ENCODE measurements at places on chromosomes 3 and 15. TPM values are rescaled to one million over a fixed set of nuclear protein-coding genes. Genes with fewer than 3 reads are reported as not detected.

DNA sequence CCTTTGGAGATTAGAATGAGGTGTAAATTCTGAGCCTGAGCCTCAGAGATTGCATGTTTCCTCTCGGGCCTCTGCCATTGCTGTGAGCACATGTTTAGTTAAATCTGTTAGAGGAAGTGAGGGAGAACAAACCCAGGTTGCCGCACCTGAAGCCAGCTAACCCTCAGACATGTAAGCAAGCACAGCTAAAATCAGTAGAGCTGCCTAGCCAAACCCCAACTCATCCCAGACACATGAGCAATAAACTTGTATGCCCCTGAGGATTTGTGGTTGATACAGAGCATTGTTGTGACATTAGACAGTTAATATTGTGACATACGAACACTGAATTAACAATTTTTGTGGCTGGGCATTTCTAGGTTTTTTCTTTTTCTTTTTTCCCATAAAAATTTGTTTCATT lies 41.9 kb downstream of the NMD3 start:
- no peaks in the 10 kb centered on the region for H3K4me1 ChIP-seq
- no peaks in the 10 kb centered on the region for H3K36me3 ChIP-seq
- no peak overlapping the region for H3K27ac ChIP-seq
- DNase-seq = no peak

DNA sequence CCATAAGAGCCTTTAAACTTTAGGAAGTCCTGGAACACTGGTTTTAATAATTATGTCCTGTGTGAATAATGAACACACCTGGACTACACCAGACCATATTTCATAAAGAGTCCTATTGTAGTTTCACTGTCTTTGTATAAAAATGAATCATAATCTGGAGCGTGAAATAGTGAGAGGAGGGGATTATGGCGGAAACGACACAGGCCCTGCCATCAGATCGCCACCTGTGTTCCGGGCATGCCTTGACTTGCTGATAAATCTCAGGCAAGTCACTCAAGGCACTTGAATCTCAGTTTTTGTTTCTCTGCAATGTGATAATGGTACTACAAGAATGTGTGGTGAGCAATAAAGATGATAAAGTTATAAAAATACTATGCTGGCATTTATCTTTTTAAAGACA lies 995.5 kb downstream of the MCTP2 start:
- no peaks in the 10 kb centered on the region for H3K27me3 ChIP-seq
- no peaks in the 10 kb centered on the region for H3K4me1 ChIP-seq
- H3K4me3 ChIP-seq = no peak overlapping the region
- no peak overlapping the region for H3K27ac ChIP-seq
- no peaks in the 10 kb centered on the region for H3K36me3 ChIP-seq

DNA sequence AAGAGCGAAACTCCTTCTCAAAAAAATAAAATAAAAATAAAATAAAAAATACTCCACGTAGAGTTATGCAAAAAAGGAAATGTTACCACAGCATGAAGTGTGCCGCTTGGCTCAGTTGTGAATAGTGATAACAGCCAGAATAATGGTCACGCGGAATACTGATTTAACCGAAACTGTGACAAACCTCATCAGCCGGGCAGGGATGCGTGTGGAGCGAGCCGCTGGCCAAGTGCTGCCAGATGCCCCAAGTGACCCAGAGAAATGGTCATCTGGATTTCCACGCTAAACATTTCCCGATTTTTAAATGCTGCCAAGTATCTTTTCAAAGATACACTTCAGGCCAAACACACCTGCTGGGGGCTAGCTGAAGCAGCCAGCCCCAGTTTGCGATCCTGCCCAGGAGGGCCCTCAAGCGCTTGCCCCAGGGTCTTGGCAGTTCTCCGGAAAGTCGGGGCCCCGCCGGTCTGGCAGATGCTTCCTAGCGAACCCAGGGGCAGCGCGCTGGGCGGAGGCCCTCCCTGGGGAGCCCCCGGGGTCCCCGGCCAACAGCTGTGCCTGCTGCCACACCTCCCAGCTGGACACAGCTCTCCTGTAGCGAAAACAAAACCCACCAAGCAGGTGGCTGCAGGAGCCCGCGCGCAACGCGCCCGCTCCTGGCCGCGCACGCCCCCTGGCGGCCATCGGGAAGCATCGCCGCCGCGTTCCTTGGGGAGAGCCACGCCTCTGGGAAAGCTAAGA lies 35.1 kb downstream of the CMTM6 start:
- DNase-seq = peak; percentile 82
- peak overlapping the region; percentile 49 for H3K4me3 ChIP-seq
- H3K36me3 ChIP-seq = peaks cover 11% of the 10 kb centered on the region
- peak overlapping the region; percentile 47 for H3K27ac ChIP-seq

DNA sequence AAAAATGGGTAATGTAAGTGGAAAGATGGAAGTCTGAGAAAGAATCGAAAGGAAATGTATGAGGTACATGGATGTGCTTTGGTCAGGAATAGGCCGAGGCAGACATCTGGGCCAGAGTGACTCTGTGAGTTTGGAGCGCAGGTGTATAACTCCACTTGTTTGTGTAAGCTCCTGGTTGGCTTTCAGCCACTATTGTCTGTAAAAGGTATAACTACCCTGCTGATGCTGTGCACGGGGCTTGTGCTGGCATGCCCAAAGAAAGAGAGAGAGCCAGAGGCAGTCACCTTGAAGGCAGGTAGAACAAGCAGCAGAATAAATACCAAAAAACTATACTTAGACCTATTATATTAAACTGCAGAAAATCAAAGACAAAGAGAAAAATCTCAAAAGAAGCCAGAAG lies 32.7 kb upstream of the CD96 start:
- H3K4me1 ChIP-seq = no peaks in the 10 kb centered on the region
- no peak overlapping the region for H3K4me3 ChIP-seq
- H3K27ac ChIP-seq = no peak overlapping the region
- no peaks in the 10 kb centered on the region for H3K36me3 ChIP-seq

- no peak overlapping the region for H3K4me3 ChIP-seq
- no peaks in the 10 kb centered on the region for H3K36me3 ChIP-seq
- DNase-seq = no peak
- H3K27me3 ChIP-seq = no peaks in the 10 kb centered on the region
- H3K4me1 ChIP-seq = no peaks in the 10 kb centered on the region
Measured at GRCh38 chr3:127490271-127491023, 100.1 kb downstream of the TPRA1 start.

The POC1A gene
- 2.7 TPM for total RNA-seq

DNA sequence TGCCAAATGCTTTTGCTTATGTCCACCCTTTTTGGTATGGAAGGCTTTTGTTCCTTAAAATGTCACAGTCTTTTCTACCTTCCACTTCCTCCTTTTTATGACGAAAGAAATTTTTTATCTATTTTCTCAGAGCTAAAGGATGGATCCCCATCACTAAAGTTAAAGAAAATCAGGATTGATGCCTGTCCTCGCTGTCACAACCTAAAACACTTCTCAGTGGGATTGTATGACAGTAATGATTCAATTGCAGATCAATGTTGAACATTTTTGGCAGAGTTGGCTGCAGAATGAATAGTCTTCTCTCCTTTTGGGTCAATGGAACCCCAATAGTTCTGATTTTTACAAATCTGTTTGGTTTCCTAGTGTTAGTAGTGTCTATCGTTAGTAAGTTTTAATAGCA lies 549.8 kb upstream of the ROBO2 start:
- no peak for DNase-seq
- H3K4me1 ChIP-seq = no peaks in the 10 kb centered on the region
- H3K4me3 ChIP-seq = no peak overlapping the region
- H3K36me3 ChIP-seq = no peaks in the 10 kb centered on the region

The C3orf20 gene
- not detected for total RNA-seq

DNA sequence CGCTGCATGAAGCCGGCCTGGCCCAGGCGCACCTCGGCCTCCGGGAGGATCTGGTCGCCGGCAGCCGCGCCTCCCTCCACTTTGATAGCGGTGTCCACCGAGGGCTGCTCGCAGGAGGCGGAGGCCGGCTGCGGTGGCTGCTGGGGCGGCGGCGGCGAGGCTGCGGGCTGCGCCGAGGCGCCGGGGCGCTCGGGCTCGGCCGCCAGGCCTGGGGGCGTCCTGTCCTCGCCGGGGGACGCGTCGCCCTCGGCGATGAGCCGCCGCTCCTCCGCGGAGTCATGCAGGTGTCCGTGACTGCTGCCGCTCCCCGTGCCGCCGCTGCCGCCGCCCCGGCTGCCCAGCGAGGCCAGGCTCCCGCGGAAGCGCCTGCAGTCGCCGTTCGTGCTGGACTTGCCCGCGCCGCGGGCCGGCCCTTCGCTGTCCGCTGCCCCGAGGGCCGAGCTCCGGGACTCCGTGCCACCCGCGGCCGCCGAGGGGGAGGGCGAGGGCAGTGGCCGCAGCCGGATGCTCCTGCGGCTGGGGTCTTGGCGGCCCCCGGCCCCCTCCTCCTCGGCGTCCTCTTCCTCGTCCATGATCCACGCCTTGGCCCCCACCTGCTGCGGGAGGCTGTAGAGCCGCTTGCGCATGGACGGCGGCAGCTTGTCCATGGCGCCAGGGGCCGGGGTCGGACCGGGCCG lies 996 bp downstream of the HCN4 start:
- no peak for DNase-seq
- peak overlapping the region; percentile 37 for H3K4me3 ChIP-seq
- H3K4me1 ChIP-seq = no peaks in the 10 kb centered on the region
- no peaks in the 10 kb centered on the region for H3K36me3 ChIP-seq
- H3K27ac ChIP-seq = no peak overlapping the region
- peaks cover 89% of the 10 kb centered on the region for H3K27me3 ChIP-seq

DNA sequence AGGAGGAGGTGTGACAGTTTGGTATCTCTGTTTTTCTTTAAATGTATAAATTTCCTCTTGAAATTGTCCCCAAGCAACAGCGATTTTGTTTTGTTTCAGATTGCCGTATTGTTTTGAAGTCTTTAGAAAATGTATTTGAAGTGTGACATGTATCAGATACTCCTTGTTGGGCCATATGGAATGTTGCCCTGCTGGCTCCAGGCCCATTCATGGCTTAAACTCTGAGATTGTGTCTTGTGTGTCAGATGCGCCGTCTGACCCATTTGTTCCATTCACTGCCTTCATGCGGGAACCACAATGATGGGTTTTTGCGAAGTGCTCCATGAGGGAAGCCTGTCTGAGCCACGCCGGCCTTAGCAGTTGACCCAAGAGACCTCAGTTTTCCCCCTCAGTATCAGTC lies 75.2 kb upstream of the ADAMTSL3 start:
- no peak overlapping the region for H3K27ac ChIP-seq
- DNase-seq = no peak
- peaks cover 3% of the 10 kb centered on the region for H3K27me3 ChIP-seq
- no peaks in the 10 kb centered on the region for H3K36me3 ChIP-seq

DNA sequence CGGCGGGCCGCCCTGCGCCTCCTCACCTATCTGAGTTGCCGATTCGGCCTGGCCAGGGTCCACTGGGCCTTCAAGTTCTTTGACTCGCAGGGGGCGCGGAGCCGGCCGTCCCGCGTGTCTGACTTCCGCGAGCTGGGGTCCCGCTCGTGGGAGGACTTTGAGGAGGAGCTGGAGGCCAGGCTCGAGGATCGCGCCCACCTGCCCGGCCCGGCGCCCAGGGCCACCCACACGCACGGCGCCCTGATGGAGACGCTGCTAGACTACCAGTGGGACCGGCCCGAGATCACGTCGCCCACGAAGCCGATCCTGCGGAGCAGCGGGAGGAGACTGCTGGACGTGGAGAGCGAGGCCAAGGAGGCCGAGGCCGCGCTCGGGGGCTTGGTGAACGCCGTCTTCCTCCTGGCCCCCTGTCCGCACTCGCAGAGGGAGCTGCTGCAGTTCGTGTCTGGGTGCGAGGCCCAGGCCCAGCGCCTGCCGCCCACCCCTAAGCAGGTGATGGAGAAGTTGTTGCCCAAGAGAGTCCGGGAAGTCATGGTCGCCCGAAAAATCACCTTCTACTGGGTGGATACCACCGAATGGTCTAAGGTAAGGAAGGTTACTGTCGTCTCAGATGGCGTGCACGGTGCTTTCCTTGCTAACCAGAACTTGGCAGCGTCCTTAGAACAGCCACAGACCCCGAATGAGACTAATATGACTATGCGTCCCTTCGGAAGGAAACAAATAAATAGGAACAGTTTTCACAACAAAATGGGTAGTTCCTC lies 567 bp downstream of the TICRR start:
- peak overlapping the region; percentile 86 for H3K4me3 ChIP-seq
- no peaks in the 10 kb centered on the region for H3K36me3 ChIP-seq
- H3K27me3 ChIP-seq = no peaks in the 10 kb centered on the region
- DNase-seq = no peak
- no peak overlapping the region for H3K27ac ChIP-seq

The MELTF gene
- total RNA-seq = 5.2 TPM

- no peaks in the 10 kb centered on the region for H3K36me3 ChIP-seq
- peaks cover 26% of the 10 kb centered on the region for H3K4me1 ChIP-seq
- no peak overlapping the region for H3K27ac ChIP-seq
- no peaks in the 10 kb centered on the region for H3K27me3 ChIP-seq
- DNase-seq = peak; percentile 34
Measured at GRCh38 chr3:195236801-195237570, 34.0 kb downstream of the XXYLT1 start.

GRCh38 chr3:10329495-10330015 lies 8.6 kb upstream of the SEC13 start:
- H3K4me3 ChIP-seq = no peak overlapping the region
- no peaks in the 10 kb centered on the region for H3K36me3 ChIP-seq
- no peaks in the 10 kb centered on the region for H3K4me1 ChIP-seq
- no peak for DNase-seq
- H3K27me3 ChIP-seq = peaks cover 18% of the 10 kb centered on the region

The STAC gene
- 51.4 TPM for total RNA-seq

GRCh38 chr3:159039286-159039685 lies 237.4 kb downstream of the MFSD1 start:
- no peak for DNase-seq
- no peaks in the 10 kb centered on the region for H3K27me3 ChIP-seq
- H3K4me3 ChIP-seq = no peak overlapping the region
- H3K27ac ChIP-seq = no peak overlapping the region
- H3K36me3 ChIP-seq = no peaks in the 10 kb centered on the region
- no peaks in the 10 kb centered on the region for H3K4me1 ChIP-seq

DNA sequence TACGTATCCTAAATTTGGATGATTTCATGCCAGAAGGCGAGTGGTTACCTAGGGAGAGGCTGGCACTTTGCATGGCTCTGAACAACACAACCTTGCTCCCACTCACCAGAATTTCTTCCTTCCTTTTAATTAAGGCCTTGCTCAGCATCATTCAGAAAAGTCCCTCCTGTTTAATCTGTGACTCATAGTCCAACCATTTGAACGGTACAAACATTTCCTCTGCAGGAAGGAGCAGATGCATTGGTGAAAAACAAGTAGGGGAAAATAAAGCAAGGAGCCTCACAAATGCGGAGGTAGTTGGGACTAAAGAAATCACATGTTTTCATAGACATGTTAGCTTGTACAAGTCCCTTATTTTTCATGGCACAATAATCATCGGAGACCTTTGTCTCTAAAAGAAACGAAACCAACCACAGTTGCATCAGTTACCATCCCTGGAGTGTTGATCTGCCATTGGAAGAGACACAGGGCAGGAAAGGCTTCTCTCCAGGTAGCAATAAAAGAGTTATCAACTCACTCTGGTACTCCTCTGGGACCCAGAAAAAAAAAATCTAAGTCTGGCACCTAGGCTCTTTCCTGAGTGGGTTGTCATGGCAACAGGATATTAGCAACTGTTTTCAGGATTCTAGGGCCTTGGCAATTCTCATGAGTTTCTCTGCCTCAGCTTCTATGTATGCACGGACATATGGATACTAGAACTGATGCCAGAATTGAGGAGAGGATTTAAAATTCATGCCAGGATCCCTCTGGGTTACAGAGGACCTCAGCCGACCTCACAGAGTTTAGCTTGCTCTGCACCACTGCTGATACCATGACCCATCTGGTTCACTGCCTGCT lies 255.4 kb upstream of the ARPP21 start:
- H3K4me1 ChIP-seq = no peaks in the 10 kb centered on the region
- H3K27ac ChIP-seq = no peak overlapping the region
- no peaks in the 10 kb centered on the region for H3K36me3 ChIP-seq
- no peak for DNase-seq
- H3K27me3 ChIP-seq = no peaks in the 10 kb centered on the region
- H3K4me3 ChIP-seq = no peak overlapping the region
